CD4-positive, alpha-beta T cell treated with Interleukin-6 at 100 ng/mL for 8 hours (primary cell): ENCODE measurements at places on chromosomes 2 and 18.

- DNase-seq = no peak
Observed at GRCh38 chr18:36519358-36519757, 221.8 kb downstream of the FHOD3 start.

GRCh38 chr18:407626-408224 lies 92.8 kb downstream of the COLEC12 start:
- DNase-seq = no peak

DNA sequence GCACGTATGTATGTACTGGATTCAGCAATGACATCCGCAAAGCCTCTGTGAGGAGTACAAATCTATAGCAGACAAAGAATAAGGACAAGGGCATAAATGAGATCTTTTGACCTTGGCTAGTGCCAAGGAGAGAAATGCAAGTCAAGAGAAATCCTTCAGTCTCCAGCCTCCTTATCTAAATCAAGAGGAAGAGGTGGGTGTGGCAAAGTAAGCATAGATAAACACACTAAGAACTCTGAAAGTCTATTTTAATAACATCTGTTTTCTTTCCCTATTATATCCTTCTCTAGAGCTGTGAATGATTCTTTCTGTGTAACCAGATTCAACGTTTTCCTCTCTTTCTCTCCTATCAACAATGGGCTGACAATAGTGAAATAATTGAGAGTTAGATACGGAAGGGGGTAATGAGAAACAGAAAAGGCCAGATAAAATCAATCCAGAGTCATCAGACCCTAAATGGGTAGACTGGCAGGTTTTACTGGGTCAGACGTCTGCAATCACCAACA lies 118.5 kb upstream of the ZFP36L2 start:
- DNase-seq = no peak

DNA sequence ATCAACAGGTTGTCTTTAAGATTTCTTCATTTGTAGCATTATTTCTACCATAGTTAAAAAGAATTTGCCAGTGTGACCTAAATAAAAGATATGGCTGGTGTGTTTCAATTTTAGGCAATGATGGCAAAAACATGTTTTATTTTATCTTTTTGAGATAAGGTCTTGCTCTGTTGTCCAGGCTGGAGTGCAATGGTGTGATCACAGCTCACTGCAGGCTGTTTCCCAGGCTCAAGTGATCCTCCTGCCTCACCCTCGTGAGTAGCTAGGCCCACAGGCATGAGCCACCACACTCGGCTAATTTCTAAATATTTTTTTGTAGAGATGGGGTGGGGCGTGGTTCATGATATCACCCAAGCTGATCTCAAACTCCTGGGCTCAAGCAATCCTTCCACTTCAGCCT lies 47.0 kb upstream of the COBLL1 start:
- no peak for DNase-seq

GRCh38 chr18:55497825-55498403 lies 90.1 kb downstream of the TCF4 start:
- DNase-seq = no peak

DNA sequence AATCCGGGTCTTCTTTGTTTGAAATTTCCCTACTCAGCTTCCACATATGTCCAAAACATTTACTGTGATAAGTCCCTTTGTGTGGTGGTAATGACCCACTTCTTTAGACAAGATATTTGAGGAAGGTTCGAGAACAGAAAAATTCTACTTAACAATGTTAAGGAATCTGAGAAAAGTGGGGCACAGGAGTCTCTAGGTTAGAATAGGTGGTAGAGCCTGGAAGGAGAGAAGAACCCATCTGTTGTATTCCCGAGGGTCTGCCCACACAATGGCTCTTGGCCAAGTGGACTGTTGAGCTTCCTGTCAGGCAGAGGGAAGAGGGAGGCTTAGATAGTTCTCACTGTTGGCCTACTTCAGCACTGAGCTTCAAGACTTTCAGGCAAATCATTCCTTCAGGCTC lies 4.3 kb downstream of the IGFBP2 start:
- no peak for DNase-seq
